ENCODE measurements at places on chromosomes 3 and 15. TPM values are rescaled to one million over a fixed set of nuclear protein-coding genes. Genes with fewer than 3 reads are reported as not detected.

GRCh38 chr3:8576841-8577571 is 67.6 kb downstream of the SSUH2 start:
- DNase-seq, result peak; percentile 19

GRCh38 chr3:179402963-179403362 is 48.3 kb downstream of the GNB4 start:
- no peak for DNase-seq

DNA sequence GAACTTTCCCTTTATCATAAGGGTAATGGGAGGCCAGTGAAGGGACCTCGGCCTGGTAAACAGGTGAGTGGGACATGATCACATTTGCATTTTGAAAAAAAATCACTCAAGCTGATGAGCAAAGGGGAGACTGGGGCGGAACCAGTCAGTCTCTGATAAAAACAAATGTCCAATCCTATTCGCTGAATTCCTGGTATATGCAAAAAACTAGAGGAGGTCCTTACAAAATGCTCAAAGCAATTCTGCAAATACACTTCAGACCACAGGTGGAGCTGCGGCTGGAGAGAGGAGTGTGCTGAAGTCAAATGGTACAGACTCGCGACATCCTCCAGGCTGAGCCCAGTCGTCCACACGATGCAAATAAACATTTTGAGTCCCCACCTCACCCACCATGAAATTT is 166.7 kb downstream of the FOXP1 start:
- DNase-seq, result no peak

- DNase-seq, result no peak
Measured at GRCh38 chr15:66943456-66944095, 121.8 kb upstream of the SMAD3 start.

GRCh38 chr3:27360113-27361078 is 8.8 kb downstream of the NEK10 start:
- peak; percentile 69 for DNase-seq

DNA sequence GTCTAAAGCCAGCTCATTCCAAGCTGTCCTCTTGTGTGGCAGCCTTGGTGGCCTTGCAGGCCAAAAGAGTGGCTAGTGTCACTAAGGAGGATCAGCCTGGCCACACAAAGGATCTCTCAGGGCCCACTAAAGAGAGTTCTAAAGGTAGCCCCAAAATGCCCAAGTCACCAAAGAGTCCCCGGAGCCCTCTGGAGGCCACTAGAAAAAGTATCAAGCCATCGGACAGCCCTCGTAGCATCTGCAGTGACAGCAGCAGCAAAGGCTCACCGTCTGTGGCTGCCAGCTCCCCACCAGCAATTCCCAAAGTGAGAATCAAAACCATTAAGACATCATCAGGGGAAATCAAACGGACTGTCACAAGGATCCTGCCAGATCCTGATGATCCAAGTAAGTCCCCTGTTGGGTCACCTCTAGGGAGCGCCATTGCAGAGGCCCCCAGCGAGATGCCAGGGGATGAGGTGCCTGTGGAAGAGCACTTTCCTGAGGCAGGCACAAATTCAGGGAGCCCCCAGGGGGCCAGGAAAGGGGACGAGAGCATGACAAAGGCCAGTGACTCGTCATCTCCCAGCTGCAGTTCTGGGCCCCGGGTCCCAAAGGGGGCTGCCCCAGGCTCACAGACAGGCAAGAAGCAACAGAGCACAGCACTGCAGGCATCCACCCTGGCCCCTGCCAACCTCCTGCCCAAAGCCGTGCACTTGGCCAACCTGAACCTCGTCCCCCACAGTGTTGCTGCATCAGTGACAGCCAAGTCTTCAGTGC is 33.5 kb upstream of the ALPK3 start:
- DNase-seq, result no peak

GRCh38 chr15:67091071-67091979 is 25.9 kb downstream of the SMAD3 start:
- no peak for DNase-seq

The PATL2 gene
- total RNA-seq, result 0.58 TPM

GRCh38 chr15:69535998-69536397 is 83.4 kb downstream of the RPLP1 start:
- DNase-seq, result no peak

The CCR9 gene
- total RNA-seq, result 0.15 TPM

The RASGRP1 gene
- 0.28 TPM for total RNA-seq

DNA sequence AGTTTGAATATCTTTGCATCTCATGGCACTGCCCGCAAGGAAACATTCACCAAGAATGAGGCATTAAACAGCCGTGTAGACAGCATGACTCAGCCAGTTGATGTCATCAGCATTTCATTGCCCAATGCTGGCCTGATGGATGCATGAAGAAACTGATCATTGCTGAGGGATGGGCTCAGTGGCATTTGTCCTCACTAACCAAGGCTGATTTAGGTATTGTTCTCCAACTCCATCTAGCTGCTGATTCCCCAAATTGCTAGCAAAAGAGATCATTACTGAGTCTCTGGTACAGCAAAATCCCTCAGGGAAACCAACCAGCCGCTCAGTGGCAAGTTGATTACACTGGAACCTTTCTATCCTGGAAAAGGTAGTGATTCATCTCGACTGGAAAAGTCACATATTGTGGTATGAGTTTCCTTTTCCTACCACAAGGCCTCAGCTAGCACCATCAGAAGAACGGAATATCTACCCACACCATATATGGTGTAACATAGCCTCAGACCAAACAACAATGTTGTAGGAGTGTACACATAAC is 186.5 kb upstream of the GAP43 start:
- DNase-seq, result no peak

The MRPL3 gene
- 30.6 TPM for total RNA-seq

DNA sequence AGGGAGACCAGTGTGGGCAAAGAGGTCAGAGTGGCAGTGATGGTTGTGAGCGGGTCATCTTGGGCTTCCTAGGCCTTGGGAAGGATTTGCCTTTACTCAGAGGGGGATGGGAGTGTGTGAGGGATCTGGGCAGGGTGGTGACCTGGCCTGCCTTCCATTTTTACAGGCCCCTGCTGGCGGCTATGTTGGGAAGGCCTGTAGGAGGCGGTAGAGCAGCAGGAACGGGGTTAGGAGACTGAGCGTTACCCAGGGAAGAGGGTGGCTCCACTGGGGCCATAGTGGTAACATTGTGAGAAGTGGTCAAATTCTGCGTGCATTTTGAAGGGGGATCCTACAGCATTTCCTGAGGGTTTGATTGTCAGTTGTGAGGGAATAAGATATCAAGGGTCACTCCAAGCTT is 307.3 kb upstream of the CTDSPL start:
- DNase-seq, result no peak

The PPP4R2 gene
- 48.3 TPM for total RNA-seq

- no peak for DNase-seq
Measured at GRCh38 chr3:116000311-116000710, 377.0 kb downstream of the GAP43 start.

DNA sequence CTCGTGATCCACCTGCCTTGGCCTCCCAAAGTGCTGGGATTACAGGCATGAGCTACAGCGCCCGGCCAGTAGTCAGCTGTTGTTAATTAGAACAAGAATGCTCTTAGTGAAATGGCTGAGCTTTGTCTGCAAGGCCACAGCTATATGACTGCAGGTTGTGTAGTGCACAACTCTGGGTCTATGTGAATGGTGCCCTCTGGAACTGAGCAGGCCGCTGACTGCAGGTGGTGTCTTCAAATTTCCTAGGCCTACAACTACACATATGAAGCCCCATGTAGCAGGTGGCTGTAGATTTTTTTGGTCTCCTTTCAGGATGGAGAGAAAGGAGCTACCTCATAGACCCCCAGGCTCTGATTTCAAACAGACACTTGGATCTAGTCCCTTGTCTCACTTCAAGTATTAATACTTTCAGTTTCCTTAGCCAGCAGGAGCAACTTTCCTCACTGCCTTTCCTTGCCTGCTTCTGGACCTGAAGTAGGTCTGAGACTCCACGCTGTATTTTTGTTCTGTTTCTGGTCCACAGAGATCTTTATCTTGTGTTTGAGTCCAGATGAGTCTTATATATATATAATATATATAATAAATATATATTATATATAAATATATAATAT is 86.9 kb downstream of the C3orf80 start:
- no peak for DNase-seq

- no peak for DNase-seq
Measured at GRCh38 chr3:51706021-51706485, 815 bp upstream of the GRM2 start.

GRCh38 chr3:174355505-174355904 is 503.6 kb upstream of the NAALADL2 start:
- DNase-seq, result no peak

All from left lobe of liver (tissue), 2 donors.